ENCODE measurements at places on chromosomes 2 and 18. TPM values are rescaled to one million over a fixed set of nuclear protein-coding genes. Genes with fewer than 3 reads are reported as not detected.

The DRC1 gene
- 0.13 TPM for total RNA-seq

The NEURL3 gene
- 0.34 TPM for total RNA-seq

The REG3G gene
- total RNA-seq: not detected

The LYG1 gene
- total RNA-seq: not detected
